ENCODE measurements at places on chromosomes 7 and 10.
A peak's percentile ranks its signal among the peaks of the same experiment; 100 is the strongest.

GRCh38 chr10:118812393-118812740 is 57.6 kb upstream of the CACUL1 start:
- DNase-seq: no peak
- no peak overlapping the region for H3K27ac ChIP-seq
- no peaks in the 10 kb centered on the region for H3K4me1 ChIP-seq
- H3K27me3 ChIP-seq: peaks cover 3% of the 10 kb centered on the region
- H3K36me3 ChIP-seq: no peaks in the 10 kb centered on the region

GRCh38 chr7:55018361-55019190 is at the start of gene EGFR:
EGFR (plus strand) TSS chr7:55019017; CDS start chr7:55019278, 261 bp downstream.
- DNase-seq: no peak
- no peaks in the 10 kb centered on the region for H3K4me1 ChIP-seq
- no peak within 1 kb of the TSS for H3K4me3 ChIP-seq
- no peaks in the 10 kb centered on the region for H3K36me3 ChIP-seq
- peaks cover 47% of the 10 kb centered on the region for H3K27me3 ChIP-seq

- no peak for DNase-seq
- H3K4me3 ChIP-seq: no peak overlapping the region
- no peak overlapping the region for H3K27ac ChIP-seq
- H3K36me3 ChIP-seq: no peaks in the 10 kb centered on the region
- peaks cover 2% of the 10 kb centered on the region for H3K27me3 ChIP-seq
Measured at GRCh38 chr10:122290833-122291532, 19.9 kb downstream of the BTBD16 start.

DNA sequence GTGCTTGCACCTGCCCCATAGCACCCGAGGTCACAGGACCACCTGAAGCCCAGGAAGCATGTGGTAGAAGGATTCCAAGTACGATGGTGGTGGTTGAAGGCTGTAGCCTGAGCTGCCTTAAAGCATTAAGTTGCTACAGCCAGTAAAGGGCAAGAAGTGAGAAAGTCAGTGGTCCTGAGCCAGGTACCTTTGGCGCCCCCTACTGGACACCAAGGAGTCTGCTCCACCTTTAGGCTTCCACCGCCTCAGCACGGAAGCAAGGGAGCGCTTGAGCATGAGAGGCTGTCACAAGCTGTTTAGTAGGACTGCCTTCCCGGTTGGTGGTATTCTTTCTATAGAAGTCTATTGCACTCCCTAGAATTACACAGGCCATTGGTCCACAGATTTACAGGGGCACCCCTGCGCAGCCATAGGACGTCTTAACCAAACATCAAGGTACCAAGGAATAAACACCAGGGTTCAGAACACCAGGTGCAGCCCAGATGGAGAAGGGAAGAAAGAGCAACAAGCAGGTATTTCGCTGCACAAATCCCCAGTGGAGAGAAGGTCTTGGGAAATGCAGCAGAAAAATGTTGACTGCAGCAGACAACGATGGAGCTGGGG is 2.2 kb downstream of the CRTAC1 start:
- no peak overlapping the region for H3K27ac ChIP-seq
- no peak overlapping the region for H3K4me3 ChIP-seq

- H3K4me3 ChIP-seq: no peak overlapping the region
- H3K36me3 ChIP-seq: peaks cover 3% of the 10 kb centered on the region
- H3K4me1 ChIP-seq: no peaks in the 10 kb centered on the region
- H3K27me3 ChIP-seq: peaks cover 1% of the 10 kb centered on the region
- DNase-seq: no peak
Measured at GRCh38 chr10:22895252-22895651, 32.6 kb upstream of the ARMC3 start.

- no peaks in the 10 kb centered on the region for H3K36me3 ChIP-seq
- DNase-seq: no peak
- H3K4me1 ChIP-seq: no peaks in the 10 kb centered on the region
- H3K27me3 ChIP-seq: peaks cover 4% of the 10 kb centered on the region
- H3K27ac ChIP-seq: no peak overlapping the region
- H3K4me3 ChIP-seq: no peak overlapping the region
Measured at GRCh38 chr7:98852826-98853225, 17.0 kb downstream of the TMEM130 start.

DNA sequence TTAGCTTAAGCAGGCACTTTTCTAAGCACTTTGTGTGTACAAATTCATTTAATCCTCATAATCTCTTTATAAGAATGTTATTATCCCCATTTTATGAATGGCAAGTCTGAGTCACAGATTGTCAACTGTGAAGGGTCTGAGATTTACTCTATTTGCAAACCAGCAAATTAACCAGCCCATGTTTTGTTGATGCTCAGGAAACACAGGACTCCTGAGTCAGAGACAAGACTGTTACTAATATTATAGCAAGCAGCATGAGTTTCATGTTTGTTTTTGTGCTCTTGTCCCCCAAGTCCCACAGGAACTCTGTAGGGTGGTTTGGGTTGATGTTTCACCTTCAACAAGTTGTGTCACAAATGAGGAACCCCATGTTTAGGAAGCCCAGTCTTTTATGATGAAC is 182.0 kb upstream of the PPP1R3A start:
- H3K27me3 ChIP-seq: peaks cover 8% of the 10 kb centered on the region
- no peak overlapping the region for H3K4me3 ChIP-seq
- H3K4me1 ChIP-seq: no peaks in the 10 kb centered on the region
- no peak for DNase-seq

GRCh38 chr7:5694221-5694754 is 87.2 kb downstream of the RNF216 start:
- H3K27ac ChIP-seq: peak overlapping the region; percentile 90
- H3K27me3 ChIP-seq: no peaks in the 10 kb centered on the region
- DNase-seq: no peak
- peaks cover 95% of the 10 kb centered on the region for H3K4me1 ChIP-seq
- peak overlapping the region; percentile 80 for H3K4me3 ChIP-seq
- H3K36me3 ChIP-seq: peaks cover 48% of the 10 kb centered on the region

DNA sequence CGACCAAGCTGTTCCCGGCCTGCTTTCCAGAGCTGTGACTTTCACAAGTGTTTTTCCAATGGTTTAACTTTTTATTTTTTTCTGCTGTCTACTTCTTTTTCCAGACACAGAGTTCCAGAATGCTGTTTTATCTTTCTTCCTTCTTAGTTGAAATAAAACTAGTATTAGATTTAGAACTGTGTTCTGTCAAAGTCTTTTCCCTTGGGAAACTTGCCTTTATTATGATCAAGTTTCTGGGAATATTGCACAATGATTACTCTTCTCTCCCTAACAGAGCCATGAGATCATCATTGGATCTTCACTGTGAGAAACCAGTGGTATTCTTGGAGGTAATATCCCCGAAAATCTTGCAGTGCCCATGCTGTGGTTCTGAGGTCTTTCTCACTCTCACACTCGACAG is 104.9 kb upstream of the KCND2 start:
- no peak for DNase-seq
- no peaks in the 10 kb centered on the region for H3K36me3 ChIP-seq
- no peaks in the 10 kb centered on the region for H3K4me1 ChIP-seq
- no peak overlapping the region for H3K4me3 ChIP-seq
- H3K27ac ChIP-seq: no peak overlapping the region
- H3K27me3 ChIP-seq: no peaks in the 10 kb centered on the region

GRCh38 chr7:96933067-96933645 is 72.2 kb upstream of the DLX6 start:
- H3K36me3 ChIP-seq: no peaks in the 10 kb centered on the region
- peaks cover 2% of the 10 kb centered on the region for H3K27me3 ChIP-seq
- DNase-seq: no peak
- H3K4me3 ChIP-seq: no peak overlapping the region
- H3K4me1 ChIP-seq: no peaks in the 10 kb centered on the region
- H3K27ac ChIP-seq: no peak overlapping the region

DNA sequence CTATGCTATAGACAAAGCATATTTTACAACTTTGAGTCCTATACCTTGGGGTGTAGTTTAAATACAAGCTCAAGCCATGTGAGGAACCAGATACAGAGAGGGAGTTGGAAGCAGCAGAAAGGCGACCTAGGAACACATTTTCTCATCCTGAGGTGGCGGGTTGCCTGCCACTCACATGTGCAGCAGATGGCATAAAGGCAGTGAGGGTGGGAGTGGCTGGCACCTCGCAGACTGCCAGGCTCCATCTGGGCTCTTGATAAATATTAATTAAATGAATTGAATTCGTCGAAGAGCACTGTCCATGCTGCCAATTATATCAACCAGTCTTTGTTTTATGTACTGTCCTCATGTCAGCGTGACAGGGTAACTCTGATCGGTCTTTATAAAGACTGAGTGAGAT is 79.0 kb upstream of the SEMA3C start:
- no peaks in the 10 kb centered on the region for H3K27me3 ChIP-seq
- H3K4me1 ChIP-seq: no peaks in the 10 kb centered on the region
- no peaks in the 10 kb centered on the region for H3K36me3 ChIP-seq
- no peak for DNase-seq
- H3K4me3 ChIP-seq: no peak overlapping the region

DNA sequence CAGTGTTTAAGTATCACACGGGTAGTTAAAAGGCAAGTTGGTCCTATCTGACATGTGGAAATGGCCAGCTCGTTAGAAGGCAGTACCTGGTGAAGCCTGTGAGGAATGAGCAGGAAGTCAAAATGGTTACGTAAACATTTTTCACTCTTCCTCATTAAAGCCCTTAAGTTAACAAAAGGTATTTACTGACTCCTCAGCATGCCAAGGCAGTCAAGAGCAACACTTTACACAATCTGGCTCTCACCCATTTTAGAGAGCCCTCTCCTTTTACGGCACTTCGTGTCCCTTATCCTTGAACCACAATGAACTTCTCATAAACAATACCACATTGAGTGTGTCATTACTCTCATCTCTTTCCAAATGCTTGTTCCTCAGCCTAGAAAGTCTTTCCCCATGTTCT is 11.0 kb upstream of the RSBN1L start:
- DNase-seq: no peak
- peaks cover 15% of the 10 kb centered on the region for H3K36me3 ChIP-seq
- H3K27me3 ChIP-seq: no peaks in the 10 kb centered on the region
- H3K4me3 ChIP-seq: no peak overlapping the region
- H3K4me1 ChIP-seq: peaks cover 22% of the 10 kb centered on the region

GRCh38 chr10:116168329-116168728 is 104.7 kb downstream of the GFRA1 start:
- H3K27me3 ChIP-seq: peaks cover 2% of the 10 kb centered on the region
- no peaks in the 10 kb centered on the region for H3K4me1 ChIP-seq
- H3K27ac ChIP-seq: no peak overlapping the region

DNA sequence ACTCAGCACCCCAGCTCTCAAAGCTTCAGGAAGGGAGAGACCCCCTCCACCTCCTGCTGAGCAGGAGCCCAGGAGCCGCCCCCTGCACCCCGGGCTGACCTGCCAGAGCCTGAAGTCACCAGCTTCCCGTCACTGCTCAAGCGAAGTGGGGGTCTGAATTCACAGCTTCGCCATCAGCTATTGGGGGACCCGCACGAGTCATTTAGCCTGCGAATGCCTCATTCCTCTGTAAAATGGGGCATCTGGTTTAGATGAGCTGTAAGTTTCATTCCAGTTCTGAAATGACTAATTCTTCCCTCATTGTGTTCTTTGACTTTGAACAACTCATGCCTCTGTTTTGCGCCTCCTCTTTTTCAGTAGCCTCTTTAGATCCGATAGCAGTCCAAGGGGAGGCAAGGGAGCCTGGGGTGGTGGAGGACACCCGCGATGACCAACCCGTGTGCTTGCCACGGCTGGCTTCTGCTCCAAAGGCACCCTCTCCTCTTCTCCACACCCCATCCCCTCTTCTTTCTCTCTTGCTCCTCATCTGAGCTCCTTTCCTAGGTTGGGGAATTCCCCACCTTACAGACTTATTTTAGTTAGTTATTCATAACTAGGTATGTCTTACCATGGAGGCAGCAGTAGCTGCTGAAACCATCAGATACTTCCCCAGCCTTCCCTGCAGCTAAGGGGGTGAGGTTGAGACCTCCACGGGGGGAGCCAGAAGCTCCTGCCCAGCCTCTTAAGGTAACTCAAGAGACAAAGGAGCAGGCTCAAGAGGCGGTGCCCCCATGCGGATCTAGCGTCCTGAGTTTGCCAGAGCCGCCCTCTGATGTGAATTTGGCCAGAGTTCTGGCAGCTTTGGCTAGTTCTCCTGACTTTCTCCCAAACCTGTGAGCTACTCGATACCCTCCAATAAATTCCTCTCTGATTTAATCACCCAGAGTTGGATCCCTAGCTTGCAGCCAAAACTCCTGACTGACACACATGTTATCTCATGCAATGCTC is 47.7 kb downstream of the RBM17 start:
- peak overlapping the region; percentile 82 for H3K27ac ChIP-seq
- H3K27me3 ChIP-seq: peaks cover 10% of the 10 kb centered on the region
- peak; percentile 88 for DNase-seq
- peaks cover 63% of the 10 kb centered on the region for H3K4me1 ChIP-seq
- H3K4me3 ChIP-seq: peak overlapping the region; percentile 52

GRCh38 chr10:43264965-43265798 is 1.7 kb downstream of the RASGEF1A start:
- peaks cover 25% of the 10 kb centered on the region for H3K27me3 ChIP-seq
- no peak for DNase-seq
- H3K27ac ChIP-seq: no peak overlapping the region
- H3K4me1 ChIP-seq: peaks cover 6% of the 10 kb centered on the region
- peak overlapping the region; percentile 23 for H3K4me3 ChIP-seq

DNA sequence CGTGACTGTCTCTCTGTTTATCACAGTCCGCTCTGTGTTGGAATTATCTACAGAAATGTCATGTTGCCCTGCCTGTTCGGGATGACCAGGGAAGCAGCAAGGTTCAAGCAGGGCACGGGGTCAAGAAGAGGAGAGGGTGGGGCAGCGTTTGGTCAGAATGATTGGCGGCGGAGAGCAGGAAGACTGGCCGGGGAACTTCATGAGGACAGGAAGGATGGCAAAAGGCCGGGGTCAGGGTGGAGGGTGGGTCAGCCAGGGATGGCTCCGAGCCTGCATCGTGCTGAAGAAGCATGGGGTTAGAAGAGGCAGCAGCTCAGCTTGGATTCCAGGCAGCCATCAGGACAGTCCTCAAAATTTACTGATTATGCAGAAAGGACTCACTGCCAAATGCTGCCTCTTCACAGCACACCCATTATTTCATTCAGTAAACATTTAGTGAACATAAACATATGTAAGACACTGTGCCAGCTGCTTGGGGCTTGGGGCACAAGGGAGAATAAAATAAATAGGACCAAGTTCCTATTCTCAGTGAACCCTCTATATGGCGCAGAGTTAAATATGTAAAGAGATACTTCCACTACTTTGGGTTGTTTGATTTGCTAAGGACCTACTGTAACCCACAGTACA is 42.8 kb downstream of the WNT2 start:
- no peak for DNase-seq
- no peaks in the 10 kb centered on the region for H3K27me3 ChIP-seq
- H3K4me1 ChIP-seq: no peaks in the 10 kb centered on the region

DNA sequence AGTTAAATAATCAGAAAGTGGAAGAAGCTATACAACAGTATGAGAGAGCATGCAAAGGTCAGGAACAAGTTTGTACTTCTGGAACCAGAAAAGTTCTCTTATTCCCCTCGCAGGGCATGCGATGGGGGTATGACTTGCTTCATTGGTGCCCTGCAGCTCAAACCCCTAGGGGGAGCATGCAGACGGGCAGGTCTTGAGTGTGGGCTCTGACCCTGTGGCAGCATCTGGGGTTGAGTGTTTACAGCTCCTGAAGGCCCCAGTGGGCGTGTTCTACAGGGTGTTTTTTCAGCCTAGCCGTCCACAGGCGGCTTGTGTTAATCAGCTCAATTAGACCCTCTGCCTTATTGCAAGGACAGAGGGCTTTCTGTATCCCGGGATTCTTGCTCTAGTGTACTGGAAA is 44.5 kb downstream of the KIF20B start:
- H3K27me3 ChIP-seq: no peaks in the 10 kb centered on the region
- no peak overlapping the region for H3K4me3 ChIP-seq
- DNase-seq: no peak
- no peak overlapping the region for H3K27ac ChIP-seq
- H3K4me1 ChIP-seq: no peaks in the 10 kb centered on the region
- peaks cover 31% of the 10 kb centered on the region for H3K36me3 ChIP-seq

GRCh38 chr10:107767185-107767584 is 602.7 kb upstream of the SORCS1 start:
- no peak overlapping the region for H3K4me3 ChIP-seq
- no peaks in the 10 kb centered on the region for H3K27me3 ChIP-seq
- H3K4me1 ChIP-seq: no peaks in the 10 kb centered on the region
- no peak for DNase-seq
- no peak overlapping the region for H3K27ac ChIP-seq

Measured in activated CD4-positive, alpha-beta memory T cell treated with anti-CD3 and anti-CD28 coated beads for 36 hours (primary cell).